ENCODE measurements at places on chromosomes 4 and X. TPM values are rescaled to one million over a fixed set of nuclear protein-coding genes. Genes with fewer than 3 reads are reported as not detected.
A peak's percentile ranks its signal among the peaks of the same experiment; 100 is the strongest.

DNA sequence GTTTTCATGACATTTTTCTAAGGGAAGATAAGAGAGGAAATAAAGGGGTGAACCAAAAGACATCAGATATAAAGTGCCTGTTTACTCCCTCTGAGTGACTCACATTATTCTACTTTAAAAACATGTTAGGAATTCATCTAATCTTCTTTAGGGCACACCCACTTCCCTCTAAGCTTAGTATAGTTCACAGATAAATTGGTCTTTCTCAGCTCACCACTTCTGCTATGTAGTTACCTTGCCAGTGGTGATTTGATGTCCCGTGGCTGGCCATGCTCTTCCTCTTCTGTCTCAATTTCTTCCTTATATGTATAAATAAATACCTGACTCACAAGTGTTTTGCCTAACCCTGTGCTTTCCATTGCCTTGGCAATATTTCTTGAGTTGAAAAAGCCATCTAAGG, 96.8 kb downstream of the PDLIM5 start:
- no peak overlapping the region for H3K27ac ChIP-seq
- H3K4me1 ChIP-seq = peaks cover 27% of the 10 kb centered on the region
- H3K27me3 ChIP-seq = no peaks in the 10 kb centered on the region

- no peaks in the 10 kb centered on the region for H3K36me3 ChIP-seq
- no peak for DNase-seq
- 0 out of 2 replicates have a peak, but pooled peaks cover 4% of the 10 kb centered on the region for H3K27me3 ChIP-seq
- H3K4me1 ChIP-seq = no peaks in the 10 kb centered on the region
Measured at GRCh38 chr4:38275331-38276100, 315.3 kb downstream of the PTTG2 start.

GRCh38 chr4:184911310-184911709, 85.5 kb upstream of the ACSL1 start:
- H3K27ac ChIP-seq = no peak overlapping the region
- no peak overlapping the region for H3K4me3 ChIP-seq
- no peaks in the 10 kb centered on the region for H3K27me3 ChIP-seq
- DNase-seq = peak; percentile 28
- H3K36me3 ChIP-seq = no peaks in the 10 kb centered on the region

DNA sequence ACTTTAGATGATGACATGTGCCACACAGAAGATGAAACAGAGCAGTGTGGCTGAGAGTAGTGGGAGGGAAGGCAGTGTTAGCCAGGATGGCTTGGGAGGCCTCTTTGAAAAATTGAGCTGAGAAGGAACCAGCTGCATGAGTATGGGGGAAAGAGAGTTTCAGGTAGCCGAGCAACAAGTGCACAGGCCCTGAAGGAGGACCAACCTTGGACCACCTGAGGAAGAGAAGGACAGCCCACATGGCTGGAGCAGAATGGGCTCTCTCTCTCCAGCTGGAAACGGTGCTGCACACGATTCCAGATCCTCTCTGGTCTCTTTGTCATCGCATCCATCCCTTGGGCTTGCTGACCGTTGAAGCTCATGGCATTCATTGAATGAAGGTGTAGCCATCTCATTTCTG, 23.9 kb upstream of the BCOR start:
- H3K4me3 ChIP-seq = no peak overlapping the region
- H3K4me1 ChIP-seq = no peaks in the 10 kb centered on the region
- no peaks in the 10 kb centered on the region for H3K36me3 ChIP-seq
- H3K27me3 ChIP-seq = no peaks in the 10 kb centered on the region

ASB9 gene
- 9.4 TPM for total RNA-seq

HEPH gene
- total RNA-seq = 0.10 TPM

WWC2 gene
- total RNA-seq = 23.7 TPM

- H3K4me1 ChIP-seq = no peaks in the 10 kb centered on the region
- no peak for DNase-seq
- H3K27ac ChIP-seq = no peak overlapping the region
- H3K27me3 ChIP-seq = peaks cover 6% of the 10 kb centered on the region
Measured at GRCh38 chr4:83757121-83757621, 221.3 kb downstream of the GPAT3 start.

BTC gene
- total RNA-seq = 0.30 TPM

DNA sequence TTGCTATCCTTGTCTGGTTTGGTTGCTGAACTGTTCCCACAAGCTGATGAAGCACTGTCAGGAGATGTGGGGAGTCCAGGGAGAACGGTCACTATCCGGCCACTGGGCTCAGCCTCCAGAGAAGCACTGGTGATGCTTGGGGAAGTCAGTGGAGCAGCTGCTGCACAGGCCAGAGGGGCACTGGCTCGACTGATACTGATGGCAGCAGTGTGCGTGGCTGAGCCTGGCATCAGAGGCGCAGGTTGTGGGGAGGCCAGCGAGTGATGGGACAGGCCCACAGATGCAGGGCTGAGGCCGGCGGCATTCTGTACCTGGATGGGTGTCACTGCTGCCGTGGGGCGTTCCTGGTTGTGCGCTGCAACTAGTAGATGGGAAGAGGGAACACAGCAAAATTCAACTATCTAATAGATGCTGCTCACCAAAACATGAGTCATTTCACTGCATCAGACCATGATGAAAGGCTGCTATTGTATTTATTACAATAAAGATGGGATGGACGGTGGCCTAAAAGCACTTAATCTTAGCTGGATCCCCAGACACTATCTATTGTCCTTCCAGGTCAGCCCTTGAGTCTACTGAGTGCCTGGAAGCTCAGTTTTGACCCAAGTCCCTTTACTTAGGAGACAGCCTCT, 106.3 kb upstream of the CBR4 start:
- no peak overlapping the region for H3K4me3 ChIP-seq
- H3K4me1 ChIP-seq = no peaks in the 10 kb centered on the region
- H3K27ac ChIP-seq = no peak overlapping the region
- no peaks in the 10 kb centered on the region for H3K27me3 ChIP-seq

TEX11 gene
- 0.23 TPM for total RNA-seq

DNA sequence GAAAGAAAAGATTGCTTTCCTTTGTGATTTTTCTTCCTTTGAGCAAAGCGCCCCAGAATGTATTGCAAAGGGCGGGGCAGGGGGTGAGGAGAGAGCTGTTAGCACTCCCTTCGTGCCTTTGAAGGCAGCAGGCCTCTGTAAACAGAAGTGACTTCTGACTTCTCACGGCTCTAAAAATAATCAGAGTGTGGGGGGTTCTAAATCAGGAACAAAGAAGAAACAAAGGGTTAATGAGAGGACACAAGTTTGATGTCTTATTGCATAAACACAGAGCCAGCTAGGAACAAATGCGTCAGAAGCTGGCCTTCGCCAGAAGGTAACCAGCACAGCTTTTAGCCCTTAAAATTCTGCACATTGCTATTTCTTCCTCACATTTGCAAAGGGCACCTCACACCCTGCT, 626.2 kb downstream of the MID1IP1 start:
- no peaks in the 10 kb centered on the region for H3K27me3 ChIP-seq
- H3K4me3 ChIP-seq = no peak overlapping the region
- no peaks in the 10 kb centered on the region for H3K4me1 ChIP-seq
- no peak for DNase-seq
- no peaks in the 10 kb centered on the region for H3K36me3 ChIP-seq

DNA sequence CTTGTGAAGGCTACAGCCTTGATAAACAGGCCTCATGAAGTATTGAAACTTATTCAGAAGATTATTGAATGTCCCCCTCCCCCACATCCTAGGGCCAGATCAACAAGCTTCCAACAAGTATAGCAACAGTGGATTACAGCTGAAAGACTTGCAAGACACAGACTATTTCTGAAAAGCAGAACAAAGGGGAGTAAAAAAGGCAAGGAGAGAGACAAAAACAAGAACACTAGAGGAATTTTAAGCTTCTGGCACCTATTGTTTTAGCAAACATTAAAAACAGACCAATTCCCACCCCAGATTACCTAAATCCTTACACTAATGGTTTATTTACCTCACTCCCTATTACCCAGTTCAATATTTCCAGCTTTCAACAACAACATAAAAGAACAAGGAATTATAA, 446.3 kb upstream of the FSTL5 start:
- no peaks in the 10 kb centered on the region for H3K36me3 ChIP-seq
- no peak overlapping the region for H3K4me3 ChIP-seq
- H3K4me1 ChIP-seq = no peaks in the 10 kb centered on the region
- DNase-seq = no peak
- no peaks in the 10 kb centered on the region for H3K27me3 ChIP-seq

SMIM31 gene
- not detected for total RNA-seq

RBM46 gene
- total RNA-seq = not detected

DNA sequence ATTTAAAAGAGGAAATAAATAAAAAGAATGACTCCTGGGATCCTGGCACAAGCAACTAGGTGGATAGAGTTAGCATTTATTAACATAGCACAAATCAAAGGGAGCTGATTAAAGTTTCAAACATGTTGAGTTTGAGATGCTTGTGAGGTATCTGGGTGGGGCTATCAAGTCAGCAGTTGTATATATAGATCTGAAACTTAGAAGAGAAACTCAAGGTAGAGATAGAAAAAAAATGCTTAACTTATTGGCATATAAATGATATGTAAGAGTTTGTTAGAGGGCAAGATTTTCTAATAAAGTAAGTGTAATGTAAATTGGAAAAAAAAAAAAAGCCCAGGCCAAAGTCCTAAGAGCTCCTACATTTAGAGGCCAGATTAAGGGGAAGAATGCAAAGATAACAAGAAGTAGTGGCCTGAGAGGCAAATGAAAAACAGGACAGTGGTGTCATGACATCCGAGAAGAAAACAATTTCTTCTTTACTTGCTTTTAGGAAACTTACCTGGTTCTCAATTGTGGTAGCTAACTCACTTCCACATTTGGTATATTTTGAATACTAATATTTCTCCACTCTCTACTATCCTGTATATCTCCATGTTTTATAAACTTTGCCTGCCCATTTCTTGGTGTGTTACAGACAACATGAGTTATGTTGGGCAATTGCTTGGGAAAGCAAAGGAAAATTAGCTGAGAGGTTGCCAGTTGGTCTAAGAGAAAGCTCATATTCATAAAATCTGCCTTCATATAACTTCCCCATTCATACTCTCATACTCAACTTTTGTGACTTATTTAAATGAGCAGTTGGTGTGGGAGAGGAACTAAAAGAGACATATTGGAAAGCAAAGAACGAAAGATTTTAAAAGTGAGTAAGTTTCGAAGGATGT, 169.2 kb downstream of the PARM1 start:
- H3K4me3 ChIP-seq = no peak overlapping the region
- no peak overlapping the region for H3K27ac ChIP-seq
- no peak for DNase-seq
- H3K4me1 ChIP-seq = no peaks in the 10 kb centered on the region
- H3K27me3 ChIP-seq = no peaks in the 10 kb centered on the region
- no peaks in the 10 kb centered on the region for H3K36me3 ChIP-seq

DNA sequence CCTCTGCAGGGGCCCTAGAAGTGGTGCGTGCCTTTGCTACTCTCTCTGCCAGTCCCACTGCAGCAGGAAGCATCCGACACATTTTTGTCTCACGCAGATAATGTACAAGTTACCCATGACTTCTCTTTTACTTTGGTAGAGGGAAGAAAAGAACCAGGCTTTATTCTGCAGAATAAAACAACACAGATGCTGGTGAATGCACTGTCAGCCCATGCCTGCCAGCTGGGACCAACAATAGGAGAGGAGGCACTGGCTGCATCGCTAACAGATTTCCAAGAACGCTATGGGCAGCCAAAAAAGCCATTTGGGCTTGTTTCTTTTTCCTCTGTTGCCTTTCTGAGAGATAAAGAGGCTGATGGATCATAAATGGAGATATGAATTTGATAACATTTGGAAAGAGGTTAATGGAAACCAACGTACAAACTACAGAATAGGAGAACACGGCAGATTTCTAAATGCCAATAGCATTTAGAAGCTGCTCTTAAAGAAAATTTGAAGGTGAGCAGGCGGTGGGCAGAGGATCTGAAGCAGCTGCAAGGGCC, 47.5 kb upstream of the IGFBP7 start:
- DNase-seq = no peak
- H3K4me3 ChIP-seq = no peak overlapping the region
- no peaks in the 10 kb centered on the region for H3K36me3 ChIP-seq
